Retinal pigment epithelial cell (primary cell): ENCODE measurements at places on chromosomes 5 and 9.

GRCh38 chr5:139204196-139204595, 6.0 kb upstream of the SIL1 start:
- no peak for DNase-seq

DNA sequence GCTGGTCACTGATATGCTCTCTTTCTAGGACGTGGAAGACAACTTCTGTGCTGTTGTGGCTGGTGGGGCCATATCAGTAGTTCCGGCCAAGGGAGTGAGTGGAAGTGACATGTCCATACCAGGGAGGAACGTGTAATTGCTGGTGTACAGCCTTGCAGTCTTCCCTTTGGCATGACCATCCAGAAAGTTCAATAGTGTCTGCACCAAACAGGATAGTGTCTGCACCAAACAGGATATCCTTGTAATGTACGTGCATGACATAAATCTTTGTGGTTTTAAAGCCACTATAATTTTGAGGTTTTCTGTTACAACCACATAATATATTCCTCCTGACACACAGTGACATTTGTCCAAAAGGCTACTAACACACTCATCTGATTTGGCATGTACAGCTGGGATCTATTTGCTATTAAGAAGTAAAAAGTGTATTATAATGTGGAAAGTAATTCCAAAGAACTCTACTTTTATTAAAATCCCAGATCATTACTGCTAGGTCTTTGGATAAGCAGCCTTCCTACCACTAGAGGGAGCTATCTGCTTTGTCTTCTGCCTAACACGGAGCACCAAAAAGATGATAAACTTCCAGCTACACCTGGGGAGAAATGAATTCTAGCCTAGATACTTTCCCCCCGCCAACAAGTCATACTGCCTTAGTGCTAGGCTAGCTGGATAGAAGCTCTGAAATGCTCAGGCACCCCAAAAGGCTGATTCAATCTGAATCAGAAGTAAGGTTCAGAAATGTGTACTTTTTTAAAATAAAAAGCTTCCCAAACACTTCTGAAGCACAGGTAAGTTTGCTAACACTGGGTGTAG, 52.7 kb downstream of the RNF145 start:
- DNase-seq: no peak

- no peak for DNase-seq
Measured at GRCh38 chr5:89480406-89481007, 597.5 kb upstream of the MEF2C start.

GRCh38 chr5:5487585-5488360, 65.3 kb downstream of the ICE1 start:
- DNase-seq: no peak

DNA sequence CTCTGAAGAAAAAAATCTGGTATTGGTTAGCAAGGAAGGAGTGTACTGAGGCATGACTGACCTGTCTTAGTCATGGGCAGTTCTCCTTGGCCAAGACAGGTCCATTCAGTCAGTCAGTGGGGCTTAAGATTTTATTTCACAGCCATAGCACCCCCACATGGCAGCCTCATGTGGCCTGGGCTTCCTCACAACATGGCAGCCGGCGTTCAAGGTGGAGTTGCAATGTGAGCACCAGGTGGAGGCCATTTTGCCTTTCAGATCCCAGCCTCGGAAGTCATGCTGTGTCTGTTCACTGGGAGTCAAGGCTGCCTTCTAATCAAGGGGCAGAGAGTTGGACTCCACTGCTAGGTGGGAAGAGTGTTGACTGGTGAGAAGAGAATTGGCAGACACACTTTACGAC, 10.3 kb upstream of the CARD19 start:
- DNase-seq: no peak

- DNase-seq: no peak
Measured at GRCh38 chr5:83857341-83857740, 136.7 kb upstream of the HAPLN1 start.

DNA sequence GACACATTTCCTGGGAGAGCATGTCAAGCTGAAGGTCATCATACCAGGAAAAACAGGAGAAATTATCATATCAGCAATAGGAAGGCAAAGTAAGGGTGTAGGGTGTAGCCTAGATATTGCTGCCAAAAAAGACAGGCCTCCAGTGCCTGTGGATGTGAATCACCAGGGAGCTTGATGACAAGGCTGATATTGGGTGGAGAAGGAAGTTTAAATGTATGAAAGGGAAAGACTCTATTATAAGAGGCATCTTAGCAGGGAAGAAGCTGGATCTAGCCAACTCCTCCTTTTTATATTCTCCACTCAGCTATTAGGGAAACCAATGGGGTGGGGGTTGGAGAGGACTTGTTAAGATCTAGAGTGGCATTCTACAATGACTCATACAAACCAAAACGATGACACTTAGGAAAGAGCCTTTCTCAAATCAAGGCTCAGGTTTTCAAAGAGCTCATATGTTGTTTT, 13.4 kb upstream of the TXNDC8 start:
- DNase-seq: no peak

- no peak for DNase-seq
Measured at GRCh38 chr9:126499911-126500599, 113.7 kb upstream of the LMX1B start.

DNA sequence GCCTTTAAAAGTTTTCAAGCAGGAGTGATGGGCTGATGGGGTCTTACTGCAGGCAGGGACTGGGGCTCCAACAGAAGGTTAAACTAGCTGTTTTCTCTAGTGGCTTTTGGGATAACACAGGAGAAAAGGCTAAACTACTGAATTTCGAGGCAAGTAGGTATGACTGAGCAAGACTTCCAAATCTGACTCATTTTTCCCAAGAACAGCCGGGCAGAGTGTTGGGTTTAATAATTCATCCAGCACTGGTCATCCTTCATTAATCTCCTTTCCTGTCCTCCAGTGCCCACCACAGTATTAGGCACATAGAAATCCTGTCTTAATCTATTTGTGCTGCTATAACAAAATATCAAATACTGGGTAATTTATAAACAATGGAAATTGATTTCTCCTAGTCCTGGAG, 20.5 kb downstream of the MSX2 start:
- no peak for DNase-seq

GRCh38 chr5:164832516-164832915, 1327.1 kb downstream of the MAT2B start:
- DNase-seq: no peak

DNA sequence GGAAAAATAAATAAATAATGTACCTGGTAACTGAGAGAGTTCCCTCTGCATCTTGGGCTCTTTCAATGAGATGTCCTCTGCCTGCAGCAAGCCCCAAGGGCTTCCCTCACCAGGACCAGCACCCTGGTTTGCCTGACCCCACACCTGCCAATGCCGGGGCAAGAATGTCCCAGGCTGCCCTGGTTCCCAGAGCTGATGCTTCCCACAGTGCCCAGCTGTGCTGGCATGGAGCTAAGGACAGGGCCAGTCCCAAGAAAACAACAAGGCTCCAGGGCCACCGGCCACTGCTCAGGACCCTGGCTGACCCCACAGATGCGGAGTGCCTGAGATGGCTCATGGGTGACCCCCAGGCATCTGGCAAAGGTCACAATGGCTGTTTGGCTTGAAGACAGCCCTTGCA, 123.5 kb downstream of the KCNIP1 start:
- DNase-seq: no peak

GRCh38 chr5:117318528-117318927, 743.9 kb upstream of the SEMA6A start:
- no peak for DNase-seq

- DNase-seq: peak; percentile 43
Measured at GRCh38 chr5:148910686-148911361, 84.4 kb downstream of the ADRB2 start.

- DNase-seq: no peak
Measured at GRCh38 chr9:107394264-107394663, 95.3 kb downstream of the KLF4 start.

- DNase-seq: no peak
Measured at GRCh38 chr5:97044052-97044451, 98.4 kb downstream of the LIX1 start.

DNA sequence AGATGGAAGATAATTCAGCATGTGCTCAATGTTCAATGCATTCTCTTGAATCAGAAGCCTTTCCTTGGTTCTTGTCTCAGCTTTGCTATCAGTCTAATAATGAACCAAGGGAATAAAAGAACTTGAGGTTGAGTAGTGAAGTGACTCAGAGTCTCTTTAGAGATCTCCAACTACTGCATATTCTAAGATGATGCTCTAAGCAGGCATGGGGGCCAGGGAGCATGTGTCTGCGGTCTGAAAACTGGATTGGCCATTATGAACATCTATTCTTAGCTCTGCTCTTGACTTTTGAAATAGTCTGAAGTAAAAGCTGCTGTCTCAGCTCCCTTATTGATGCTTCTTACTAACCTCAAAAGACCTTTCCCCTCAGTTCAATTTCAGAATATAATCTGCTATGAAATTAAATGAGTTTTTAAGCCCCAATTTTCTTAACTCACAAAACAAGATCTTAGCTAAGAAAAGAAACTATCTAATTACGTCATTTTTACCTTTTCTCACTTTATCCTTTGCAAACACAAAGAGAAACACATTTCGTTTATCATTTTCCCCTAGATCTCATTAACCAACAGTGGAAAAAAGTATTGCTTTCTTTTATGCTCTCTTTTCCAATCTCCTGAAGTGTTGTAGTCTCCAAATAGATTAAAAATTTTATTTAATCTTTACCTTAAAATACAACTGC, 44.8 kb downstream of the PLCXD3 start:
- no peak for DNase-seq

- no peak for DNase-seq
Measured at GRCh38 chr5:68007451-68007850, 208.1 kb upstream of the PIK3R1 start.

DNA sequence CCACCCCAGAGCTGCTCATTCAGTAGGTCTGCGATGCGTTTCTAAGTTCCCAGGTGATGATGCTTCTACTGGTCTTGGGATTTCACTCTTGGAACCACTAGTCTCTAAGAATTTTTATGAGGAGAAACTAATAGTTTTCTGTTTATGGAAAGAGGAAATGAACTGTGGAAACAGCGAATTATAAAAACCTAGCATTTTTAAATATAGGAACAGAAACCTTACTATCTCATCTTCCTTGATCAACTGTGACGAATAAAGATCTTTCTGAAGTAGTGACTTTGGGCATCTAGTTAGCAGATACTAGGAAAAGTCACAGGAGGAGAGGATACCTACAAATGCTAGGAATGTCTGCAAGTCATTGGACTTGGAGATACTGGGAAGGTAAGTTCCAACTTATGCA, 376.8 kb upstream of the RFX3 start:
- no peak for DNase-seq

DNA sequence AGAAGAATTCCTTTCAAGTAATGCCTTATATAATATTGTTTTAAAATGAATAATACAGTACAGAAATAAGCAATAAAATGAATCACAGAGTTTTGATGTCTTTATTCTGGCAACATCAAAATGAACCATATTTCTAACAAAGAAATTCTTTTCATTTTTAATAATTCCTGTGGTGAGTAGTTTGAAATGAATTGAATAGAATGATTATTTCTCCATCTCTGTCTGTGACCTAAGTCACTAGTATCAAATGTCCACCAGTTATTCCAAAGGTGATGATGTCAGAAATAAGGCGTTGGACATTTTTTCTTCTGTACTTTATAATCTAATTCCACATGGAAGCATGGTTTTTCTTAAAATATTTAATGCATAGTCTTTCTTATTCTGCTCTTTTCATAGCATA, 106.2 kb downstream of the ADAMTSL1 start:
- DNase-seq: no peak

DNA sequence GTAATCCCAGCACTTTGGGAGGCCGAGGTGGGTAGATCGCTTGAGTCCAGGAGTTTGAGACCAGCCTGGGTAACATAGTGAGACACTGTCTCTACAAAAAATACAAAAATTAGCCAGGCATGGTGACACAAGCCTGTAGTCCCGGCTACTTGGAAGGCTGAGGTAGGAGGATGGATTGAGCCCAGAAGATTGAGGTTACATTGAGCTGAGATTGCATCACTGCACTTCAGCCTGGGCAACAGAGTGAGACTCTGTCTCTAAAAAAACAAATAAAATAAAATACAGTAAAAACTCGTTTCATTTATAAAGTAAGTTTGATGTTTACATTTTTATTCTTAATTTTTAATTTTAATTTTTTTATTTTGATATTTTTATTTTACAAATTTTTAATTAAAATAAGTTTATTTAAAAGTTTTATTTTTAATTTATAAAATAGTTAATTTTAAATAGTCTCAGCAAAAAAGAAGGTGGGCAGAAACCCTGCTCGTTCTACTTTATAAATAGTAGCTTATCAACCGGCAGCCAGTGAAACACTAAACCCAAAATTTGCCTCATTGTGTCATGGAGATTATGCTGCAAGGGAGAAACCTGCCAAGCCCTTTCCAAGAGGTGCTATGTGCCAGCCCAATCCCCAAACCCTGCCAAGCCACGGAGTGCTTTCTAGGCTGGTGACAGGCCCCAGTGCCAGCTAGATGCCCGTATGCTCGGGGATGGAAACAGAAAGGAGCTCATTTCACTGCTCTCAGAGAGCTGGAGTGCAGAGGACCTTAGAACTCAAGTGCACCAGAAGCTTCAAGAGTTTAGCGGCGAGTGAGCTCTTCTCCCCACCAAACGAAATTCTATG, 38.9 kb downstream of the SERINC5 start:
- no peak for DNase-seq

- no peak for DNase-seq
Measured at GRCh38 chr9:84519413-84519812, 150.1 kb upstream of the NTRK2 start.

GRCh38 chr5:102753889-102754766, 977 bp upstream of the PAM start:
- no peak for DNase-seq

- DNase-seq: no peak
Measured at GRCh38 chr5:125244531-125244930, 498.1 kb upstream of the ZNF608 start.

- DNase-seq: no peak
Measured at GRCh38 chr9:90147426-90147825, 495.2 kb downstream of the DIRAS2 start.

DNA sequence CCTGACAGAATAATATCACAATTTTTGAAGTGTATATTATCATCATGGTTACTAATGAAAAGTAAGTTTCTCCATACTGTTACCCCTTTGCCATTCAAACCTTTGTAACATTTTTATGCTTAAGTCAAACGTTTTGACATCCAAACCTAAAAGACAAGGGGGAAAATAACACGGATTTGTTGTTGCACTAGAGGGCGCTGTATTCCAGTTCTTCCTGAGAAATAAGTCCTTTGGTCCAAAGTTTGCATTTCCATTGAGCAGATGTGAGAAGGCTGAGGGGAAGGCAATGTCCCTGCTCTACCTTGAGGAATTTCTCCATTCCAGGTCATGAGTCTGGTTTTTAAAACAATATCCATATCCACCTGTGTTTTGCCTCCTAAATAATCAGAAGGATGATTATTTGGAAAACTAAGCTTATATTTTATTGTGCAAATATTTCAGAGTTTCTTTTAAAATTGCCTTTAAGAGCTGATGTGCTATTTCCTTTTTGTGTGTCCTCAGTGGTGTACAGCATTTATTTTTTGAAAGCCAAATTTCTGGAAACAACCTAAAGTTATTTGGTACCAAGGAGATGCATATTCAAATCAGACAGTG, 9.7 kb downstream of the LECT2 start:
- peak; percentile 41 for DNase-seq
